ENCODE measurements at places on chromosomes 12 and 14.

- no peak for DNase-seq
These were observed 63.4 kb downstream of the LGMN start for GRCh38 chr14:92684801-92685560.

GRCh38 chr12:118398940-118399339 is 22.6 kb downstream of the SUDS3 start:
- DNase-seq = no peak

DNA sequence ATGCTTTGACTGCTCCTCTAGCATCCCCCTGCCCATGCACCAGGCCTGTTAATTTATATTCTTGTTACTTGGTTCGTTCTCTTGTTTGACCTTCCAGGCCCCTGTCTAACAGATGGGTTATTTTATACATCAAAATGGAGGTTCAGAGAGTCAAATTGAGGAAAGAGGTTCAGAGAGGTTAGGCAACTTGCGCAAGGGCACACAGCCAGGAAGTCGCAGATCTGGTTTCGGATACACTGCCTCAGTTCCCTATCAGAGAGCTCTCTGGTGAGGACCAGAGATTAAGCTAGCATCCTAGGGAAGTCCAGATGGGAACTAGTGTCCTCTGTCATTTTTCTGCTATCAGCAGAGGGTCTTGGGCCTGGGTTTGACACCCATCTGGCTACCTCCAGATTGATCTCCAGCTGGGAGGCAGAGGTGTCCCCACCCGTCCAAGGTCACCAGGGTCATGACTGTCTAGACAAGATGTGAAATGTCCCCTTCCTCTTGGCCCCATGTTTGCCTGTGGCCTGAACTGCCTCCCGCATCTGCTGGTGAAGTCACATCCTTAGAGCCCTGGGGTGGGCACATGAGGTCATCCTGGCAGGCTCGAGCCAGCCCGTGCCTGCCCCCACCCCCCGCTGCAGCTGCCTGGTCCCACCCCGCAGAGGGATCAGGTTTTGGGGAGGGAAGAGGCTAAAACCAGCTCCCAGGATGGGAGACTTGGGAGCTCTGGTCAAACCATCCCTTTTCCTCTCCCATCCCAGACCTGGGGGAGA is 84.3 kb upstream of the NCOR2 start:
- no peak for DNase-seq

- no peak for DNase-seq
These were observed 6.8 kb upstream of the FOXG1 start for GRCh38 chr14:28759653-28760313.

- no peak for DNase-seq
These were observed 3.9 kb upstream of the RNU6-7 start for GRCh38 chr14:32197919-32198318.

GRCh38 chr12:25056011-25056410 is 107.1 kb upstream of the BCAT1 start:
- no peak for DNase-seq

DNA sequence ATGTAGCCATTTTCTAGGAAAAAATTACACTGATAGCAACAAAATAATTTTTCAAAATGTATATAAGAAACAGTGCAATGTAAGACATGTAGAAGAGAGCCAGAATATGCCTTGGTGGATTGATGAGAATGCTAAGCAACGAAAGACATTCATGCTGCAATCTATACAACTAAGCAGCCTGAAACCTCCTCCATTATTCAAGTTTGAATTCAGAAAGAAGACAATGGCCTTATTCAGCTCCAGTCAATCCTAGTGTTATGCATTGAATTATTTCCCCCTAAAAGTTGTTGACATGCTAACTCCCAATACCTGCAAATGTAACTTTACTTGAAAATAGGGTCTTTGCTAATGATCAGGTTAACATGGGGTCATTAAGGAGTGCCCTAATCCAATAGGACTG is 73.5 kb downstream of the BTG1 start:
- DNase-seq = no peak

DNA sequence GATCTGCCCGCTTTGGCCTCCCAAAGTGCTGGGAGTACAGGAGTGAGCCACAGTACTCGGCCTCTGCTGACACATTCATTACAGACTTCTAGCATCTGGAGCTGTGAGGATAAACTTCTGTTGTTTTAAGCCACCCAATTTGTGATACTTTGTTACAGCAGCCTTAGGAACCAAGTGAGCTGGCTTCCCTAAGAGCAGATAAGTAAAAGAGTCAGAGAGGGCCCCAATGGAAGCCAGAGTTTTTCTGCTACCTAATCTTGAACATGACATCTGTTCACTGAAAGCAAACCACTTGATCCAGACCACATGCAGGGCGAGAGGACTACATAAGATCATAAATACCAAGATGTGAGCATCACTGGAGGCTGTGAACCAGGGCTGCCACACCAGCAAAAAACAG is 3.7 kb upstream of the MAPKAPK5 start:
- no peak for DNase-seq

- no peak for DNase-seq
These were observed 160.2 kb upstream of the LMNTD1 start for GRCh38 chr12:25713264-25713663.

- peak; percentile 51 for DNase-seq
These were observed 4.3 kb upstream of the NIN start for GRCh38 chr14:50835280-50835679.

DNA sequence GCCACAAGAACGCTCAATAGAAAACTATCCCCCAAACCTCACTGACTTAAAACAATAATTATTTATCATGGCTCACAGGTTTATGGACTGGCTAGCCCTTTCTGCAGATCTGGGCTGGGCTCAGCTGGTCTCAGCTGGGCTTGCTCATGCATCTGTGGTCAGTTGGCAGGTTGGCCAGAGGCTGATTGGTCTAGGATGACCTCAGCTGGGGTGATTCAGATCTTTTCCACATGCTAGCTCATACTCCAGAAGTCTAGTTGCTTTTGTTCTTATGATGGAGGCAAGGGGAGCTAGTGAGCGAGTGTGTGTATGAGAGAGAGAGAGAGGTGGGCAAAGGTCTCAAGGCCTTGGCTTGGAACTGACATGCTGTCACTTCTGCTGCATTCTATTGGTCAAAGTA is 181.2 kb upstream of the NRXN3 start:
- DNase-seq = no peak

GRCh38 chr12:85016413-85016812 is 19.7 kb downstream of the TSPAN19 start:
- DNase-seq = no peak

- no peak for DNase-seq
These were observed 29.4 kb downstream of the DCP1B start for GRCh38 chr12:1974812-1975211.

GRCh38 chr12:100942984-100943749 is 148.6 kb downstream of the ANO4 start:
- DNase-seq = no peak

- DNase-seq = peak; percentile 34
These were observed 2.5 kb downstream of the AHNAK2 start for GRCh38 chr14:104975481-104976197.

- no peak for DNase-seq
These were observed 1.2 kb upstream of the LRP1-AS start for GRCh38 chr12:57148469-57149244.

GRCh38 chr12:88142610-88142991 is 494 bp downstream of the TMTC3 start:
- DNase-seq = peak; percentile 32

DNA sequence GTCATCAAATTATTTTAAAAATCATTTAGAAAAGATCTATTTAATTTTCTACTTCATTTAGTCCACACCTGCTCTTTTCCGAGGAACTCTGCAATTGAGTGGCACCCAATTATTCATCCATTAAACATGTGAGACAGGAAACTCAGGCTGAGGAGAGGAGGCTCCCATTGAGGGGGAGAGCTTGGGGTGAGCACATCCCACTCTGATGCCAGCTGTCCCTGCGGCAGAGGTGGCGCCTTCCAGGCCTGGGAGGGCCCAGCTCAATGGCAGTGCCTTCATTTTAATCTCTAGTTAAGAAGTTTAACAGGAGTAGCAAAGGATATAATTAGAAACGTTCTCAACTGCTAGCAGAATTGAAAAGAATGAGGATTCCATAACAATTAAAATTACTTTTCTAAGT is 92.0 kb downstream of the ITPR2 start:
- DNase-seq = no peak

DNA sequence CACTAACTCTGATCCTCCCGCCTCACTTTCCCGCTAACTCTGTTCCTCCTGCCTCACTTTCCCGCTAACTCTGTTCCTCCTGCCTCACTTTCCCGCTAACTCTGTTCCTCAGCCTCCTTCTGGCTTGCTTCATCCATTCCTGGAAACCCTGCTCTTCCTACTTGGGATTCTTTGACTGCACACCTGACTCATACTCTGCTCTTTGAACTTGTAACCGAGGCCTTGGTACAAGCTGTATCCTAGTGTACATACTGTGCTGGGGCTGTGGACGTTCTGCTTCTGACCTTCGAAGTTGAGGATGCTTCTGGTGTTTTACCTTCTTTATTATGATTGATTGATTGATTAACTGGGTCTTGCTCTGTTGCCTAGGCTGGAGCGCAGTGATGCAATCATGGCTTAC is 63.2 kb upstream of the RD3L start:
- no peak for DNase-seq

DNA sequence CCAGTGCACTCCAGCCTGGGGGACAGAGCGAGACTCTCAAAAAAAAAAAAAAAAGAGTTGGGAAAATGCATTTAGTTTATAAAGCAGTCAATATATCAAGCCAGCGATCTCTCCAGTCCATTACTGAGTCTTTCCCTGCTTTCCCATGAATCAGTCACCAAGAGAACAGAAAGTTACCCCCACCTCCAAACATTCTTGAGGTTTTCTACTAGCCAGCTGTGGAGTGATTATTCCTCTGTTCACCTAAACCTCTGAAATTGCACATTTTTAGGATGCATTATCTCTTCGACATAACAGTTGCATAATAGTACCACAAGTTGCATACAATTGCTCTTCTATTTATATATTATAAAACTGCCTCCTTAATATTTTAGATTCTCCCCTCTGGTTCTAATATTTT is 134.8 kb upstream of the DIO3 start:
- DNase-seq = no peak

DNA sequence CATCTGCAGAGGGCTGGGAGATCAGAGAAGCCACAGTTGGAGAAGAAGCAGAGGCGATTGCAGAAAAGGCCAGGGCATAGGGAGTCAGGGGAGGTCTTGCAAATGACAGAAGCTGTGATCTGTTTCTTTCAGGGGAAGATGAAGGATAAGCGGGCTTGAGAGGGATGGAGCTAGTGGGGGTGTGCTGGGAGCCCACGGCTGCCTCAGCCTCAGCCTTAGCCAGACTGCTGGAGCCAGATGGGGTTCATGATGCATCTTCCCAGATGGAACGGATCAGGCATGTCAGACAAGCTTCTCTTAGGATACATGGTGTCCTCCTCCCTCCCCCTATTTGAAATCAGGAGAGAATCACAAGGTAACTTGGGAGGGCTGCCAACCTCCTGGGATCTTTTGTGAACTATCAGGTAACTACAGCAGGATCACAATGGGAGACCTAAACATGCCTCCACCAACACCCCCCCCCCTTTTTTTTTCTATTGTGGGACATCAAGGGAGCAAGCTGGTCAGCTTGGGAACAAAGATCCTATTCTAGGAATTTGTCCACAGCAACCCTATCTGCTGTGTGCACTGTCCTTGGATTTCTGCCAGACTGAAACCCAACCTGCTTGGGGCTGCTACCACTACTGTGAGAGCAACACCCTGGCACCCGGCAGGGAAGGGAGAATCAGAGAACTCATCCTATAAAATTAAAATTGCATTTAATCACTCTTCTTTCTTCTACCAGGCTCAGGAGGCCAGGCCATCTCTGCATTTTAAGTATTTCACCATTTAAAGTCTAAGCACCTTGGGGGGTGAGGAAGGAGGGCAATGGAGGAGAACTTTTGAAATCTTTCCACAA is 10.7 kb upstream of the ATP2A2 start:
- DNase-seq = no peak

DNA sequence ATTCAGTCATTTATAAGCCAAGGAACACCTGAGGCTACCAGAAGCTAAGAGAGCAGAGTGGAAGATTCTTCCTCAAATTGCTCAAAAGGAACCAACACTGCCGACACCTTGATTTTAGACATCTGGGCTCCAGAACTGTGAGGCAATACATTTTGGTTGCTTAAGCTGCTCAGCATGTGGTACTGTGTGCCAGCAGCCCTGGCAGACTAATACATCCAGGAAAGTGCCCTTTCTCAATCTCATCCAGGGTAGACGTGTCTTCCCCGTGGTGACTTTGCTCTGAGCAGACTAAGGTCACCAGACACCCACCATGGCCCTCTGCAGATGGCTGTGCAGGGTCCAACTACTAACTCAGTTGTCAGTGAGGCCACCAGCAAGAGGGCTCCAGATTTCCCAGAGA is 122.8 kb downstream of the VRK1 start:
- no peak for DNase-seq

GRCh38 chr12:75695926-75696325 is 184.5 kb upstream of the KRR1 start:
- no peak for DNase-seq

GRCh38 chr12:118109088-118109487 is 5.3 kb upstream of the VSIG10 start:
- no peak for DNase-seq

GRCh38 chr14:99168330-99168729 is 103.7 kb downstream of the BCL11B start:
- no peak for DNase-seq

DNA sequence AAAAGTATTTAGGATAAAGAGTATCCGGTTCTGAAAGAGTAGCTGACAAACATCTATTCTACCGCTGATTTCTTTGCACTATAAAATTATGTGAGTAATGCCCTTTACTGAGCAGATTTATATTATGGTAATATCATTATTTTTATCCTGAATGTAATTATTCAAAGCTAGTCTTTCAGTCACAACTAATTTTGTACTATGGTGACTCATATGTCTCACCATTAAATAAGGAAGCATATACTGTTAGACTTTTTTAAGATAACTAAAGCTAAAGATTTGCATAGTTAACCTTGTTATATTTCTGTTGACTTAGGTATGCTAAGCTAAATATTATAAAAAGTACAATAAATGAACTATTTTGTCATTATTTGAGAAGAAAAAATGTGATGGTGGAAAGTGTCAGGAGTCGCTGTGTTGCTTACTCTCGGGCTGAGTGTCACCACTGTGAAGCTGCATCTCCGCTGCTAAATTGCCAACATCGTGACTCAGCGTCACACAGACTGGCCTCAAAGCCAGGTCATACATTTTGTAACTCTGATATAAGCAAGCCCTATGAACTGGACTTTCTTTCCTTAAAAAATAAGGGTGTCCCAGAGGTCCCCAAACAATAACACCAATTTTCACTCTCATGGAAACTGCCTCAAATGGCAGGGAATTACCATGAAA is 69.1 kb upstream of the SSTR1 start:
- no peak for DNase-seq

- no peak for DNase-seq
These were observed 42.6 kb upstream of the MED13L start for GRCh38 chr12:116319898-116320621.

- DNase-seq = peak; percentile 73
These were observed 52.2 kb downstream of the ATF7IP start for GRCh38 chr12:14417715-14418114.

Measured in CD4-positive, alpha-beta T cell treated with Interleukin-17A for 4 hours (primary cell).